Aorta (tissue), 5 donors: ENCODE measurements at places on chromosomes 5 and 9. TPM values are rescaled to one million over a fixed set of nuclear protein-coding genes. Genes with fewer than 3 reads are reported as not detected.

Gene CDC25C
- total RNA-seq, result not detected

Gene OTP
- total RNA-seq, result not detected

Gene MYOT
- 4.0 TPM for total RNA-seq

Gene MOB3B
- total RNA-seq, result 9.0 TPM

Gene ETF1
- 69.2 TPM for total RNA-seq

Gene FCN1
- total RNA-seq, result 14.4 TPM

Gene CTSV
- not detected for total RNA-seq

Gene IFNW1
- total RNA-seq, result not detected

Gene HAVCR2
- 21.6 TPM for total RNA-seq

Gene LRRC19
- total RNA-seq, result not detected

Gene NR2F1-AS1
- total RNA-seq, result 7.6 TPM

Gene KCNV2
- not detected for total RNA-seq

Gene FOXD4
- 0.27 TPM for total RNA-seq

Gene GFPT2
- total RNA-seq, result 60.1 TPM

Gene PGM5
- total RNA-seq, result 124 TPM

Gene FRRS1L
- total RNA-seq, result 0.29 TPM

Gene ZCCHC9
- 21.7 TPM for total RNA-seq

Gene GRXCR2
- not detected for total RNA-seq

Gene FABP6
- not detected for total RNA-seq

Gene LCN15
- total RNA-seq, result not detected

Gene HARS2
- total RNA-seq, result 21.3 TPM
